ENCODE measurements at places on chromosomes 12 and 14.

- DNase-seq: peak; percentile 38
Observed at GRCh38 chr14:54475911-54476310, 12.9 kb downstream of the GMFB start.

DNA sequence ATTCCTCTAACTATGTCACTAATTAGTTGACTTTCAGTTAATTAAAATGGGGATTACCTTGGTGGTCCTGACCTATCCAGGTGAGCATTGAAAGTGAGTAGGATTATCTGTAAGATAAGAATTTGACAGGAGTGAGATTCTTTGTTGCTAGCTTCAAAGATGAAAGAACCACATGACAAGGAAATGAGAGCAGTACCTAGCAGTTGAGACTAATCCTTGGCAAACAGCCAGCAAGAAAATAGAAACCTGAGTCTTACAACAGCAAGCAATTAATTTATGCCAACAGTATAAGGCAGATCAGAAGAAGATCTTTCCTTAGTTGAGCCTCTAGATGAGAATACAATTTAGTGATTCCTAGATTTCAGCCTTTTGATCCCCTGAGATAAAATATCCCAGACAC is 1058.4 kb downstream of the LRFN5 start:
- no peak for DNase-seq

- DNase-seq: no peak
Observed at GRCh38 chr14:36518586-36519430, 1.2 kb downstream of the NKX2-1 start.

GRCh38 chr12:70367258-70368141 is 1.4 kb downstream of the KCNMB4 start:
- DNase-seq: peak; percentile 15

DNA sequence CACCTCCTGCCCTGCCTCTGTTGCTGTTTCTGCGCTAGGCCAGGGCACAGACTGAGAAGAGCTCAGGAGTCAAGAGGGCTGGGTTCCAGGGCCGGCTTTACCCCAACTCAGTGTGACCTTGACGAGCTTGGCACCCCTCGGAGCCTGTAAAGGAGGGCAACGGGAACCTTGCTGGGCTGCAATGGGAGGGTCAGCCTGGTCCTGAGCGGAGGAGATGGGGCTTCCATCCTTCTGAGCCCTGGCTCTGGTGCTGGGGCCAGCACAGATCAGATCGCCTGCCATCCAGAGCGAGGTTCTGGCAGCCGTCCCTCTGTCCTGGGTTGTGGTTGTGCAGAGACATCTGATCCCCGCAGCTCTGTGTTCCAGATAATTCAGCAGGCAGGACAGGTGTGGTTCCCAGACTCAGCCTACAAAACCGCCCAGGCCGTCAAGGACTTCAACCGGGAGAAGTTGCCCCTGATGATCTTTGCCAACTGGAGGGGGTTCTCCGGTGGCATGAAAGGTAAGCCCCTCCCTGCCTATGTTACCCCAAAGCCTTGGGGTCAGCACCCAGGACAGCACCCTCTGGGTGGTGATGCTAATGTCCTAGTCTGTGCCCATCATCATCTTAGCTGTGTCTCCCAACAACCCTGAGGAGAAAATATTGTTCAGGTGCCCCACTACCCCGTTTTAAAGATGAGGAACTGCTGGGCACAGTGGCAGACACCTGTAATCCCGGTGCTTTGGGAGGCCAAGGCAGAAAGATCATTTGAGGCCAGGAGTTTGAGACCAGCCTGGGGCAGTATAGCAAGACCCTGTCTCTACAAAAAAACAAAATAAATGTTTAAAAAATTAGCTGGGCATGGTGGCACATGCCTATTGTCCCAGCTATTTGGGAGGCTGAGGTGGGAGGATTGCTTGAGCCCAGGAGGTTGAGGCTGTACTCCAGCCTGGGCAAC is 50.2 kb downstream of the FOXN4 start:
- no peak for DNase-seq

DNA sequence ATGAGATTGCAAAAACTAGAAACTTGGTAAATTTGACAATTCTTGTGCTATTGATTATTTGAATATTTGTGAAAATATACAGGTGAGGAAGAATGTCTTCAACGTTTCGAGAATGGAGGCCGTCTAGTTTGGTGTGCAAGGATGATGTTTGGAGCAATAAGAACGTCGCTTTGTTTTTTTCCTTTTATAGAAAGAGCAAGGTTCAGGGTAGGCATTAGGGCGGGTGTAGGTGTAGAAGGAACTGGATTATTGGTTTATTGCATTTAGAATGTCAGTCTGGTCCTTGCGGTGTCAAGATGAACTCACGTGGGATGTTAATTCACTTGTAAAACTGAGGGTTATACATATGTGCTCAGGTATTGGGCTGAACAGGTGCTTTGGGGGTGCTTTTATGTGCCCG is 1.1 kb downstream of the RPS26 start:
- DNase-seq: no peak

DNA sequence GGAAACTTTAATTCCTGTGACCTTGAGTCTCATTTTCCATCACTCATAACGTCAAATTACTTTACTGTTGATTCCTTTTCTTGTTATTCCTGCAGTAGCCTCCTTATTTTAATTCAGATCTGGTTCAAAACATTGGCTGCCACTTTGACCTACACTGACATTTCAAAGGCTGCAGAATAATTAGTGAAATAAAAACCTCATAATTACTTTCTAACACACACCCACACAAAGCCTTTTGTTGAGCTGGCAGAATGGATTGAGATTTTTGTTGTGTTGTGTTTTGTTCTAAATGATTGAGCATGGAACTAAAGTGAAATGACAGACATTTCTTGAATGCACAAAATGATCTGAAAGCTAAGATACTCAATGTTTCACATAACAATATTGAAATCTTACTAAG is 507.5 kb upstream of the STXBP6 start:
- DNase-seq: no peak

DNA sequence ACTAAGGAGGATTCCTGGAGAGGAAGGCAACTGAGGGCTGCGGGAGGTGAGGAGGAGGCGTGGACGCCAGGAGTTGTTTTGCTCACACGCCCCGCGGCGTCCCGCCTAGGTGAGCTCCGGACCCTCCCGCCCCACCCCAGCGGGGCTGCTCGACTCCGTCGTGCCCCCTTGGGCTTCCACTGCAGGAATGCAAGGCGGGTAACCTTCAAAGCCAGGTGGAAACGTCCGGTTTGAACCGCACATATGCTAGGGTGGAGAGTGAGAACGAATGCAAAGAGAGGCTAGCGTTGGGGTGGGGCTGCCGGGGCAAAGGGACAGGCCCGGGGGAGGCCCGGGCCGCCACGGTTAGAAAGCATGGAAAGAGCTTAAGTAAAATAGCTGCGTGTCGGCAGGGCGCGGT is 5.4 kb upstream of the DPPA3 start:
- DNase-seq: no peak

DNA sequence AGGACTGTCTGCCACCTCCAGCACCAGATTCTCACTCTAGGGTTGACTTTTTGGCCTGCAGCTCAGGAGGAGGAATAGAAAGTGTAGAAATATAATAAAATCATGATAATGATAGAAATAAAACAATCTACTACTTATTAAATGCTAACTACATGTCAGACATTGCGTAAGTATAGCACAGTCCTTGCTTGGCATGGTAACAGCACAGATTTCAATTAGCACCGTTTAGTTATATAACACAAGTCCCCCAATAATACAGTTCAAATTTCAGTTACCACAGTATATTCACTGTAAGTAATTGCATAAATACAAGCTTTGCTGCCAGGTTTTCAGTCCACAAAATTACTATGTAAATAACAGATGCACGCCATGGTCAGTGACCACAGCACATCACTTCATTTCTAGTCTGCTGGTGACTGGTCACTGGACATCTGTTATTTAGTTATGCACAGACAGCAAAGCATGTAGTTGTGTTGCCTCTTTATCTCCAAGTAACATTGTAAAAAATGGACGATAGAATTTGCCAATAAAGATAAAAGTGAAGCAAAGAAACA is 6.5 kb upstream of the GLT8D2 start:
- no peak for DNase-seq

DNA sequence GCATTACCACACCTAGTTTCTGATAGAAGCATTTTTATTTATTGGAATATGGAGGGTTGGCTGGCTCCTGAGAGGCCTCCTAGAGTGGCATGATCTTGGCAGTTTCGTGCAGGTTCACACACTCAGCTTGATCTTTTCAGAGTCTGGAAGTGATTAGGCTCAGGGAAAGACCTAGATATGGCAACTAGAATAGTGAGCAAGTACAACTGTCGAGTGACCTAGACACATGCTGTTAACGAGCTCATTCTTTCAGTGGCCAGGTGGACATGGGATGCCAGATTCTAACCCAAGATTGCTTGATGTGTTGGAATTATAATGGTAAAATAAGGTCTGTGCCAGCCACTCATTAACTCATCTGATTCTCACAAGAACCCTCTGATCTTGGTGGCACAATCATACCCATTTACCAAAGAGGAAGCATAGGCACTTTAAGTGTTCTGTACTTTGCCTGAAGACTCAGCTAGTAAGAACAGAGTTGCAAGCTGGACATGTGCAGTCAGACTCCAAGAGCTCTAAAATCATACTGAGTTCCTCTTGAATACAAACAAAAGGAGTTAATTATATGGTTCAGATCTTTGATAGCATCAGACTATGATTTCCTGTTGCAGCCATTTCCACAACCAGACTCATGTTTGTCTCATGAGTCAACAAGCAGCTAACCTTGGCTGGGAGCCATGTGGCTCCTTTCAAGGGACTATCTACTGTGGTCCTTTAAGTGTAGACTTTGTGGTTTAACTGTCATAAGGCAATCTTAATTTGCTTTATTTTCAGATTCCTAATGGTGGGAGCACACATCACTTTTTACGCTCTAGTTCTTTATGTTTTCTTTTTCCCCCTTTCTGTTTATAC is 144.2 kb downstream of the PLEKHA5 start:
- peak; percentile 96 for DNase-seq

- DNase-seq: peak; percentile 76
Observed at GRCh38 chr12:11798856-11799501, 149.5 kb downstream of the ETV6 start.

GRCh38 chr14:58693048-58693447 is 55.3 kb downstream of the DACT1 start:
- DNase-seq: no peak

DNA sequence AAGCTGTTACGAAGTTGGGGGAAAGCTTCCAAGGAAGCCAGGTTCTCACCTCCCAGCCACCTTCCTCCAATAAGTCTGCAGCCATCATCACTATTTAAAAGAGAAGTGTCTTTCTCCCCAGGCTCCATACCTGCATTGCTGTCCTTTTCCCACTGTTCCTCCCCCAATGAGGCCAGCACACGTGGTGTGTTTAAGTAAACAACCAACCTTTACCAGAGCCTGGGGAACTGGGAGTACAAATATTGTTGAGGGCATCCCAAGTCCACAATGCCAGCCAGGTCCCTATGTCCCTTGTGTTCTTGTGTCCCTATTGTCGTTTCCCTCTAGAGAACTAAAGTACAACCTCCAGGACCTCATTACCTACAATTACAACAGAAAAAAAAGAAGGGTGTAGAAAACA is 49.2 kb upstream of the PNMA1 start:
- no peak for DNase-seq

DNA sequence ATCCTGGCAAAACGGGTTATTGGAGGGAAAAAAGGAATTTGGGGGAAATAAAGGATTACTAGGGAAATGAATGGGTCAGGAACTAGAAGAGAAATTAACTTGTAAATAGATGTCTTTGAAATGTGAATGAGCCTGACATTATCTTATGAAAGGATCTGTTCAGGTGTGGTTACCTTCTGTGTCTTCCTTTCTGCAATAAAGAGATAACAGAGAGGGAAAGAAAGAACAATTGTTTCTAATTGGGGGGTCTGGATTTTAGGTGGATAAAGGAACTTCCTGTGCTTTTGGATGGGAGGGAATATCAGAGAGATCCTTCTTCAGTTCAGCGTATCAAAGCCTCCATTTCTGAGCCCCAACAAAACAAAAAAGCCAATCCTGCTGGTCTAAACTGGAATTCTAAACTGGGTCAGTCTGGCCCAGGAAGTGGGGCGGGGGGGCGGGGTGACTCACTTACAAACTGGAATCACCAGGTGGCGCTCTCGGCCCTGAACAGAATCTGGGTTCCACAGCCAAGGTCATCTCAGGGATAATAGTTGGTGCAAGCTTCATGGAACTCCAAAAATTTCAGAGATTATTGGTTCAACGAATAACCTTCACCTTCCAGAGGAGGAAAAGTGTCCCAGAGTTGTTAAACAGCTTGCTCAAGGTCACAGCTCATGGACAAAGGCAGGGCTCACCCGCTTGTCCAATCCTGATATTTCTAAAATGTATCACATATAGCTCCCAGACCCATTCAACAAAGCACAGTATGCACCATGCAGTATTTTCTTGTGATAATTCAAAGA is 15.2 kb upstream of the PEBP1 start:
- DNase-seq: peak; percentile 83

GRCh38 chr14:36397357-36397756 is 76.9 kb upstream of the MBIP start:
- no peak for DNase-seq

- no peak for DNase-seq
Observed at GRCh38 chr12:10697862-10698261, 24.0 kb upstream of the STYK1 start.

DNA sequence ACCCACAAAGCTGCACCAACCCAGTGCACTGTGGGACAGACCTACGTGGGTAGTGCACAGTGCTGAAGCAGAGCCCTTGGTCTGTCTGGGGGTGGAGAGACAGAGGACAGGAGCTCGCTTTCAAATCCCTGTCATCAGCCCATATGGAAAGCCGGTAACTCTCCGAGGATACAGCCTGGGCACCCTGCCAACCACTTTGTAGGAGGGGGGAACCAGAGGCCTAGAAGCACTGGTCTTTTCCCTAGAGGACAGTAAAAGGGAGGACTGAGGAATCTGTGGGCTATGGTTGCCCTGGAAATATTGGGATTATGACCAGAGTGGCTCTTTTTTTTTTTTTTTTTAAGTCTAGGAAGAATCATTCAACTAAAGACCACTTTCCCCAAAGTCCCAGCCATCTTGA is 74.3 kb downstream of the MAP3K9 start:
- peak; percentile 7 for DNase-seq

GRCh38 chr14:100692256-100692655 is 34.4 kb upstream of the DLK1 start:
- no peak for DNase-seq

DNA sequence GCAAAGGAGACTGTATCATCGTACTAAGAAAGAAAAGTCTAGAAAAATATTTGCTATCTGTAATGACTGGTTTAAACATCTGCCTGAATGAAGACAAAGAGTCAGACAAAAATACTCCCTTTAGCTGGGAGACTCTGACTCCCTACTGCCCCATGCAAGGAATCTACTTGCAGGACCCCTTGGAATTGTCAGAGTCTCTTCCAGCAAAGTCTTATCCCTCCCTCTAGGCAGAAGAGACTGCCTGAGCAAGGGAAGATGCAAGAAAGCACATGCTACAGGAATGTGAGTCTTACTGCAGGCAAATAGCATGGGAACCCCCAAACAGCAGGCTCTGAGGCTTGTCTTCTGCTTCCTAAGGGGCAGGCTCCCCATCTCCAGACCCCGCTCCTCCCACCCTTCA is 154.0 kb downstream of the KCNA5 start:
- no peak for DNase-seq

DNA sequence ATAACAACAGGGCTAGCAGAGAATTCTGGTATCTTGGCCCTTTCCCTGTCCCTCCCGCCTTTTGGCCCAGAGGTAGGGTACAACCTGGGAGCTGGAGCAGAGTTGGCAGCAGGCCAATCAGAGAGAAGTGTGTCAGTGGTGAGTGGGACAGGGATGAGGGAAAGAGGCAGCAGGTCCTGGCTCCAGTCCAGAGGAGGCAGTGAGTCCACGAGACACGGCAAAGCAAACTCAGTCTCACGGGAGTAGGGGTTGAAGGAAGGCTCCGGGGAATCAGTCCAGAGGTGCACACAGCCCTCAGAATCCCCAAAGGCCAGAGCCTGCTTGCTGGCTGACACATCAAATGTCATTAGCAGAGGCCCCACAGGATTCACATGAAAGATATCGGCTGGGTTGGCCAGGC is 7.3 kb downstream of the PAN2 start:
- no peak for DNase-seq
